Cardiac fibroblast (primary cell): ENCODE measurements at places on chromosomes 7 and 10.
A peak's percentile ranks its signal among the peaks of the same experiment; 100 is the strongest.

DNA sequence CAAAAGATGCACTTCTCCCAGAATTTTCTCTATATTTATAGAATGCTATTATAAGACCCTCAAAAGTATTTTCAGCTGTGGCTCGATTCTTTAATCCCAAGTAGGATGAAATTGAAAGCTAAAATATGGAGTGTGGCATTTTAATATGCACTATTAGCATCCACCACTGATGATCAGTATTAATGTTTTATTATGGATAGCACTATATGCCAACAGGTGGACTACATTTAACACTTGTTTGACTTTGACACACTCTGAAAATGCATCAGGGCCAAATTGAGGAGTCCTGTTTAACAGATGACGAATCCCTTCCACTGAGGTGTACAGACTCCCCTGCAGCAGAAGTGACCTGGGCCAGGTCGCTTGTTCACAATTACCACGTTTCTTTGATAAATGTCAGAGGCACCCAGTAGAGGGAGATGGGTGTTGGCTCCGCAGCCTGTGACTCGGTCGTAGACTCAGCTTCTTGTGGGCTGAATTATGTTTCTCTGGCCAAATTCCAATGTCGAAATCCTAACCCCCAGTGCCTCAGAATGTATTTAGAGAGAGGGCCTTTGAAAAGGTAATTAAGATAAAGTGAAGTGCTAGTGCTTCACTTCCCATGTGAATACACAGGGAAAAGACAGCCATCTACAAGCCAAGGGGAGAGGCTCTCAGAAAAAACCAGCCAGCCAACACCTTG is 48.1 kb downstream of the WIPF3 start:
- peak; percentile 22 for DNase-seq

GRCh38 chr7:49244543-49244942 is 320.2 kb downstream of the CDC14C start:
- DNase-seq = no peak

GRCh38 chr10:113038985-113039384 is 88.9 kb downstream of the TCF7L2 start:
- no peak for DNase-seq

DNA sequence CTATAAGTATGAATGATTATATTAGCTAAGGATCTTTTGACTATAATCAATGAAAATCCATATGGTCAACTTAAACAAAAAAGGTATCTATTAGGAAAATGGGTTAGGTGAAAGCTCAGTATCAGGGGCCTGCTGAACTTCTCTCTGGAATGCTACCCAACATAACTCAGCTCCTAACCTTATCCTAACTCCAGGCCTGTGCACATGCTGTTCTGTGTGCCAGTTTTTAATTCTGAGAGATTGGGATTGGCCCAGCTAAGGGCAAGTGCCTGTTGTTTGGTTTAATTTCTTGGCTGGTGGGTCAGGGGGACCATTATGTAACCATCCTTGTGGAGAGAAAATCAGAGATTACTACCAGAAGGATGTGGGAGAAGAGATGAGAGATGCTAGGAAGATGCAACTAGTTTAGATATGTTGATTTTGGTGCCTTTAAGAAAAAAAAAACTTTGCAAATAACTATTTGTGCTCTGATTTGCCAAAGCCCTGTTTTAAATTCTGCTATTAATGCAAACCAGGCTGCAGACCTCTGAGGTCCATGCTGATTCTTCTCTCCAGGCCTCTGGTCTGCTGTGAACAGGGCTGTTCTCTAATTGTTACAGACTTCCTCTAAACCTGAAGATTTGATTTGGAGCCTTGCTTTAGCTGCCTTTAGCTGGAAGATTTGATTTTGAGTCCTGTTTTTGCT is 23.9 kb upstream of the HDAC9 start:
- no peak for DNase-seq
